ENCODE measurements at places on chromosomes 11 and 22. TPM values are rescaled to one million over a fixed set of nuclear protein-coding genes. Genes with fewer than 3 reads are reported as not detected.

SHANK3 gene
- 6.3 TPM for polyA plus RNA-seq

ALDH3B2 gene
- polyA plus RNA-seq, result not detected

FIBIN gene
- polyA plus RNA-seq, result 6.5 TPM

CNGA4 gene
- 14.4 TPM for polyA plus RNA-seq

ARHGEF17 gene
- polyA plus RNA-seq, result 29.4 TPM

DGCR6 gene
- 11.0 TPM for polyA plus RNA-seq

CALCA gene
- not detected for polyA plus RNA-seq

VSTM5 gene
- 0.26 TPM for polyA plus RNA-seq

SPON1 gene
- polyA plus RNA-seq, result 11.9 TPM

MS4A6E gene
- 167 TPM for polyA plus RNA-seq

RAD9A gene
- 25.7 TPM for polyA plus RNA-seq

OR9I1 gene
- not detected for polyA plus RNA-seq

KDM4F gene
- polyA plus RNA-seq, result not detected

BET1L gene
- 79.9 TPM for polyA plus RNA-seq

ADORA2A gene
- 2.5 TPM for polyA plus RNA-seq

KIRREL3 gene
- polyA plus RNA-seq, result 1.0 TPM

RELA gene
- 47.5 TPM for polyA plus RNA-seq

APOA4 gene
- polyA plus RNA-seq, result not detected

ADAMTS15 gene
- 5.7 TPM for polyA plus RNA-seq

PATE4 gene
- 0.73 TPM for polyA plus RNA-seq

FJX1 gene
- polyA plus RNA-seq, result 2.0 TPM

FXYD2 gene
- 8.3 TPM for polyA plus RNA-seq

KCNJ1 gene
- polyA plus RNA-seq, result 0.16 TPM

APOL4 gene
- polyA plus RNA-seq, result 4.3 TPM

OR1S2 gene
- not detected for polyA plus RNA-seq

RIMBP3B gene
- polyA plus RNA-seq, result 32.9 TPM

INS gene
- polyA plus RNA-seq, result not detected

OR5P2 gene
- polyA plus RNA-seq, result not detected

KLHL35 gene
- polyA plus RNA-seq, result 15.4 TPM

LRRN4CL gene
- 5.0 TPM for polyA plus RNA-seq

SSH3 gene
- polyA plus RNA-seq, result 8.6 TPM

RRP7A gene
- polyA plus RNA-seq, result 62.8 TPM

MMP3 gene
- polyA plus RNA-seq, result 10.2 TPM

TECTA gene
- 2.5 TPM for polyA plus RNA-seq

All from testis (tissue), 5 donors.